ENCODE measurements at places on chromosomes 12 and 14.

GRCh38 chr14:65177551-65177950 is 75.2 kb upstream of the MAX start:
- no peak for DNase-seq

DNA sequence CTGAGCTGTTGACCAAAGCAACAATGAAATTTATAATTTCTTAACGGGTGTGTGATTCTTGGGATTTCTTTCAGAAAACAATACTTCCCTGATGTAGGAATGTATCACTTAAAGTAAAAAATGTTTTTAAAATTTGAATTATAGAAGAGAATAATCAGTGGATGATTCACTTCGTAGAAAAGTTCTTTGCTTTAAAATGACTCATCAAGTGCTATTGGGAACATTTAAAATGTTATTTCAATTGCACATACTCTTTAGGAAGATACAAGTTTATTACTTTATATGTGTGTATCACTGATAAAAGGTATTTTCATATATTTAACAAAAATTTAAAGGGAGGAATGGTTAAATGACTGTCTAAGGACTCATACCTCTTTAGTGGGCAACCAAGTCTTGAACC is 155.3 kb downstream of the PDE3A start:
- no peak for DNase-seq

- peak; percentile 15 for DNase-seq
Observed at GRCh38 chr12:5022465-5023061, 21.1 kb upstream of the KCNA5 start.

- no peak for DNase-seq
Observed at GRCh38 chr12:72234886-72235285, 37.3 kb upstream of the TRHDE start.

- no peak for DNase-seq
Observed at GRCh38 chr14:86575141-86575540, 1045.2 kb downstream of the FLRT2 start.

GRCh38 chr14:103808403-103809001 is 38.9 kb downstream of the PPP1R13B start:
- peak; percentile 75 for DNase-seq

GRCh38 chr12:91613223-91613779 is 430.7 kb upstream of the DCN start:
- DNase-seq, result no peak

DNA sequence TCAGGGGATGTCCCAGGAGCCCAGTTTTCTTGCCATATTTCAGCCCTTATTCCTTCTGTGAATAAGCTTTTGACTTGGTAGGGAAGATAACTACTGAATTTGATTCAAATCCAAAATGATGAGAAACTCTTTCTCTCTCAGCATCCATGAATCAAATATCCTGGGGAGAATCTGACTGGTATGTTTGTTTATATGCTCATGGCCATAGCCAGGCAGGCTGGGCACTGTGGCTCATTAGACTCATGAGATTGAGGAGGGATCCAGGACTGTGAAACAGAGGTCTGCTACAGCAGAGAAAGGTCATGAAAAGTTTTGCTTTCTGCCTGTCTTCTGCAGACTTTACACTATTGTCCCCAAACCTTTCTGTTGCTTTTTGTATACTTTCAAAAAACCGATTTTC is 346.4 kb upstream of the ATP2B1 start:
- no peak for DNase-seq

GRCh38 chr12:19544353-19544752 is 105.1 kb downstream of the AEBP2 start:
- no peak for DNase-seq

DNA sequence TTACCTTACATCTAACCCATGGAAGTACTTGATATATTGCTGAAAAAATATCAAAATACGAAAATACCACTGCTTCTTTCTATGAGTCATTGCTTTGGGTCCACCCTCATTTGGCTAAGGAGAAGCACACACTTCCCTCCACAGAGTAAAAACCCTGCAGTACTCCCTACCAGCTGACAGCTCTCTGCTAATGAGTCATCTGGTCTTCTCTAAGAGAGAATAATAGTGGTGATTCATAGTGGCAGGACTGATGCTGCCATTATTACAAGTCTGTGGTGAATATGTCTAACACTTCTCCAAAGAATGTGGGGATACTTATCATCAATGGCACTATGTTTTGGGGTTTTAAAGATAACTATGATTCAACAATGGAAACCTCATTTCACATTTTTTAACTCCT is 90.7 kb downstream of the PPFIA2 start:
- peak; percentile 42 for DNase-seq

GRCh38 chr12:27463511-27464219 is 17.1 kb downstream of the SMCO2 start:
- no peak for DNase-seq

DNA sequence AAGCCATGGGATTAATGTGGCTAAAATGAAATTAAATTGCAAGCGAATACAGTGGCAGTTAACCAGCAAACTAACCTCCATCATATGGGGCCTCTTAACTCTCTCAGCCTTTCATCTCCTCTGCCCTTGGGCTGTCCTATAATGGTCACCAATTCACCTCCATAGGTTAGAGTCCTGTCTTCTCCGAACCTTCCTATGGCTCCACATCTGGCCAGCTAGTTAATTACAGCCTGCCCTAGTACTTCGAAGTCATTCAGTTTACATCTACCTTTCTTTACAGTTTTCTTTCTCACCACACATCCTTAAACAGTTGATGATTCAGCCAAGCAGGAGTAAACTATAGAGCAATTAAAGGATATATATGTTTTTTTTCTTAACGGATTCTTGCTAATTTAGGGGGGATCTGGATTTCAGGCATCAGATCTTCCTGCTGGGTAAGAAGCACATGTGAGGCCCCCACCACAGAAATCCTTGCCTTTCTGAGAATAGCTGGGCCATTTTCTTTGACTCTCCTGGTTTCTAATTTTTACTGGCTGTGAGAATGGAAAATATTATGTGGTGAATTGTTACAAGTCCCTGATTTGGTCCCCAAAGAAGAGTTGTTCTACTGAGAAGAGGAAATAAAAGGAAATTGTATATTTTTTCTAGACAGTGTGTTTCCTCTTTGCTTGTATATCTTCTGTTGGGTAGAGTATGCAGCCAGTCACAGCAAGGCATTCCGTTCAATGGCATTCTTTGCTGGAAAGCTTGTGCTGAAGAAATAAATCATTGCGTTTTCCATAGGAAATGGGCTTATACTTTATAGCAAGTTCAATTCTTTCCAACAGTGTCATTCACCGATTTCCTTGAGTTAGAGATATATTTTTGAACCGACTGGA is 16.7 kb downstream of the HMGA2 start:
- DNase-seq, result no peak

DNA sequence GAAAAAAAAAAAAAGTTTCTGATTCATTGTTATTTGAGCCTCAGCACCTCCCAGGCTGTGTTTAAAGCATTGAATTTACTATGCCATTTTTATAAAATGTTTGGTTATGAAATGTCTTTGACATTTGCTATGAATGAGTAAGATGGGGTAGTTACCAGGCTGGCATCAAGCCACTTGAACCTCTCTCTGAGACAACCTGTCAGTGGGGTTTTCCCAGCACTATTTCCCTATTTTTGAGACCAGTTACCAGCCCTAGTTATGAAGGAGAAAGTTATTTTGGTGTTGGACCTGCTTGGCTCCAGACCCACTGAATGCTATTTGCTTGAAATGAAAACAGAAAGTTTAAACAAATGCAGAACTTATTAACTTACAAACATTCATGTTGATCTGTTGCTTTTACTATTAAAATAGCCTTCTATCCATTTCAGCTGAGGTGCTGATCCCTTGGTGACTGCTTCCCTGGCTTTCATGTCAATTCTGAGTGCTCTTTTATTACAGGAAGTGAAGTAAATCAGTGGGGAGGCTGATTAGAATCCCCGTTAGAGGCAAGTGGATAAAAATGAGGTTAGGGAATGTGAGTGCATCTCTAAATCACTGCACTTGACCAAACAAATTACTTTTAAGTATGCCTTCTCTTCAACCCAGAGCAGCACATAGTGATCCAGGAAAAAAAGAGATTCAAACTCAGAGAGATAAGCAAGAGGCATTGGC is 37.8 kb downstream of the LLPH start:
- no peak for DNase-seq

GRCh38 chr14:98733536-98733935 is 538.5 kb downstream of the BCL11B start:
- no peak for DNase-seq

- no peak for DNase-seq
Observed at GRCh38 chr14:54083549-54084239, 127.1 kb upstream of the BMP4 start.

DNA sequence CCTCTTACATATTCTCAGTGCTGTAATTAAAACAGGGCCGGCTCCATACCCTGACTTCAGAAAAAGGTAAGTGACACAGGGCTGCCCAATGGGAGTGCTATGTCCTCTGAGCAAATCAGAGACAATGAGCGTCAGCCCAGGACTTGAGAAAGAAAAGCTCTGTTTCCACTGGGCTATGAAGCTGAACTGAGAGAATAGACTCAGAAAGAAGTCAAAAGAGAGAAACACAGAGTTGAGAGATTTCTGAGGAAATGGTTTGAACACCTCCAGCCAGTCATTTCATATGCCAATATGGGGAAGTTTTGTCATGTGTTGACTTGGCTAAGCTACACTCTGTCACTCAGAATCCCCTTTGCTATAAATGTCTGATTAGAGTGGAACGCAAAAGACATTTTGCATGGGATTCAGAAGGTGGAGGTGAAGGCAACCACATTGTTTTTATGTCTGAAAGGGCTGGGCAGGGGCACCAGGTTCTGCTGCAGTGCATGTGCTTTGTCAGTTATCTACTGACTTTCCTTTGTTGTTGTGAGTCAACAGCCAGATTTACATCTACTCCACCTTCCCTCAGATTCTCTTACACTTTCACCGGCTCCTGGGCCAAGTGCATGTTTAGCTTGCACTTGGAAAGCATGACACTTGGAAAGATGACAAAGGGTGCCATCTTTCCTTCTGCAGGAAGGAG is 313.3 kb downstream of the DUSP6 start:
- peak; percentile 26 for DNase-seq

- DNase-seq, result no peak
Observed at GRCh38 chr12:20089077-20089476, 279.3 kb upstream of the PDE3A start.

GRCh38 chr12:121096199-121096798 is 36.4 kb upstream of the P2RX7 start:
- DNase-seq, result no peak

GRCh38 chr12:57934819-57935218 is 6.5 kb upstream of the ATP23 start:
- no peak for DNase-seq

DNA sequence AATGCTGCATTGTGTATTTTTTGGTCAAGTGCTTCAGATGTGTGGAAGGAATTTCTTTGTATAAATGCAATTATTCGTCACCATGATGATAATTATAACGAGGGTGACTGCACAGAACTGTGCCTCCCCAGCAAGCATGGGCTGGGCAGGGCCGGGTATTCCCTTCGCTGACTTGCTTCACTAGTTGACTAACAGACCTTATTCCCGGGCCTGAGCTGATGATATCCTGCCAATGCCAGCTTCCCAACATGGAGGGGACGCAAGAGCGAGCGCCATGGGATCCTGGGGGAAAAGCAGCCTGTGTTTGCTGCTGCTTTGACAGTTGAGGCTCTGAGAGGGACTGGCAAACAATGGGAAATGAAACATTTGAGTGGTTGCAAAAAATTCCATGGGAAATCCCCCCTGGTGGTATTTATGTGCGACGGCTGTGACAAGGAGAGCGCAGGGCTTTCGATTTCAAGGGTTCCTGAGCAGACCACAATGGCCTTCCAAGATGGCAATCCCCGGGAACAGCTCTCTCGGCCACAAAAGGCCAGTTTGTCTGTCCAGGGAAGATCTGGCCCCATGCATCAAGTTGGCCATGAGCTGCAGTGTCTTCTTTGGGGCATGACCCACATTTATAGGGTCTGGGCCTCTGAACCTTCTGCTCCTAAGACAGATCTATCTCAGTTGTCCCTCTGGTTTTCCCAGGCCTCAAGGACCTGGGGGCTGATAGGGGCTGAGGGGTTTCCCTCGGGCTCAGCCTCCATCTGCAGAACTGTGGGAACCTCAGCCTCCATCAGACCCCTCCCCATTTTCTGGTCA is 21.9 kb upstream of the MAP1LC3B2 start:
- no peak for DNase-seq

- no peak for DNase-seq
Observed at GRCh38 chr14:60845523-60845922, 111.0 kb downstream of the MNAT1 start.

DNA sequence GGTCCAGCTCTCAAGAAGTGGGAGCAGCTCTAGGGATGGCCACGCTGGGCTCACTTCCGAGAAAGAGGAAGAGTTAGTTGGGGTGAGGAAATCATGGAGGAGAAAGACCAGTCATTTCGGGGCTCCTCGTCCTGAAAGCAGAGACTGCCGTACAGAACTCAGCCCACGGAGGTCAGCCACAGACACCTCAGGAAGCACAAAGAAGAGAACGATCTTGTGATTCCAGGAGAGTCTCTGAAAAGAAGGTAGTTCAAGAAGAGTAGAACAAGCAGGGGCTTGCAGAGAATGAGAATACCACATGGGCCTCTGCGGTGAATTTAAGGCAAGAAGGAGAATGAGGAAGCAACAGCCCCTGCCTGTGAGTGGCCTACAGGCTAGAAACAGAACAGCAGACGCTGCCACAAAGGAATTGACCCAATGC is 311.9 kb downstream of the CACNA1C start:
- no peak for DNase-seq

All from stimulated activated CD4-positive, alpha-beta T cell treated with anti-CD3 and anti-CD28 coated beads, Interleukin-4, amount 100 ng/mL, for 24 hours (primary cell).